ENCODE measurements at places on chromosomes 13 and 19.

GRCh38 chr19:1935484-1936208 is 5.3 kb upstream of the CSNK1G2 start:
- peak; percentile 9 for DNase-seq

DNA sequence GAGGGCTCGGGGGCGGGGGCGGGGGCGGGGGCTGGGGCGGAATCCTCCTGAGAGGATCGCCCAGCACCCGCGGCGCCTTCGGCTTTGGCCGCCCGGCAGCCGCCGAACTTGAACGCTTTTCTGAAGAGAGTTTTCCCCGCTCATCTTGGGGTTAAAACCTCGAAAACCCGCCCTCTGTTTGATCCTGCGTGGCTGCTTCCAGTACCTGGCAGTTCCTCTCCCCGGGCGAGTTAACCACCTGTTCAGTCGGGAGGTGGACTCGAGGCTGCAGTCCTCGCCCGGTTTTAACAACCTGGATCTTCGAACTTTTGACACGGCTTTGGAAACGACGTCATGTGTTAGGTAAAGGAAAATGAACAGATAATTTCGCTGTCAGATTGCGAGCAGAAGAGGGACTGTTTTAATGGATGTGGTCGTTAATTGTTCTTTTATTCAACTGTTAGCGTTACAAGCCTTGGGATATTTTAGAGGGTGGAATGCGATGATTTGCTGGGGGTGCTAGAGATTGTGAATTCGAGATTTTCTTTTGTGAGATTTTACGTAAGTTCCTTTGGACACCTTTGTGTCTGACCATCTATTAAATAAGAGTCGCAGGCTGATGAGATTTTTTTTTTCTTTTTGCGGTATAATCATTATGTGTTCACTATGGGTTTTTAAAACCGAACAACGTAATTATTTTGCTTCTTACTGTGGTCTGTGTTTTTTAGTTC is 1.0 kb downstream of the FNDC3A start:
- peak; percentile 68 for DNase-seq

- DNase-seq, result no peak
Observed at GRCh38 chr13:103884101-103884723, 818.0 kb upstream of the SLC10A2 start.

GRCh38 chr13:36430247-36431203 is 1.8 kb upstream of the CCNA1 start:
- DNase-seq, result peak; percentile 47

DNA sequence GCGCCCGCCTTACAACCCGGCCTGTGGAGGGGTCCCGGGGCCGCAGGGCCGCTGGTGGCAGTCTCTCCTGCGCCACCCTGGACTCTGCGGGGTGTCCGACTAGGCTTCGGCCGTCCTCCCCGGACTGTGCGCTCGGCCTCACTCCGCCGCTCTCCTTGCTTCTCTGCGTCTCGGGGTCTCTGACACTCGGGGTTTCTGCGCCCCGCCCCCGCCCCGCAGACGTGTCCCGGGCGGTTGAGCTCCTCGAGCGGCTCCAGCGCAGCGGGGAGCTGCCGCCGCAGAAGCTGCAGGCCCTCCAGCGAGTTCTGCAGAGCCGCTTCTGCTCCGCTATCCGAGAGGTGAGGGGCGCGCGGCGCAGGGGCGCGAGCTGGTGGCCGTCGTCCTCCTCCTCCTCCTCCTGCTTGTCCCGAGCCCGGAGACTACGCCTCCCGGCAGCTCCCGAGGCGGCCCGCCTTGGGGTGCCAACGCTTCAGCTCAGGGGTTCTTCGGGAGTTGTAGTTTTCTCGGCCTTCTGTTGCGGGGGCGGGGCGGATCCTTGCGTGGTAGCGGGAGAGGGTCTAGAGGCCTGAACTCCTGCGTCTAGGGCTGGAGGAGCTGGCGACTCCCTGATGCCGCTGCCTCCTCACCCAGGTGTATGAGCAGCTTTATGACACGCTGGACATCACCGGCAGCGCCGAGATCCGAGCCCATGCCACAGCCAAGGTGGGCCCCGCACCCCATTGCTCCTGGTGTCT is 627 bp downstream of the LIN7B start:
- no peak for DNase-seq

GRCh38 chr13:103957939-103958338 is 891.7 kb upstream of the SLC10A2 start:
- no peak for DNase-seq

GRCh38 chr13:65036999-65037398 is 2193.1 kb downstream of the PCDH9 start:
- no peak for DNase-seq

DNA sequence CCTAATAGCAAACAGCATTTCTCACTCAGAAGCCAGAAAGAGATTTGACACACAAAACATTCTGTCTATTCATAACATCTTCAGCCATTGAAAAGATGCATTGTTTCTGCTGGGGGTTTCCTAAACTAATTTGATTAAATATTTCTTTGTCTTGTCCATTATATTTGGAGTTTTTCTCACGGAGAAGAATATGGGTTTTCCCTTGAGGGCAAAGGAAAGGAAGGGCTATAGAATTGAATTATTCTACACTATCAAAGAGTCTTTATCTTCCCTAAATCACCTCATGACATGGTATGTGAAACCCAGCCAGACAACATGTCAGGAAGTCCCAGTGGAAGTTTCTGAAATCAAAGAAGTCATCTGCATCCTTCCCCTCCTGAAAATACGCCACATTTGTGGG is 186.4 kb downstream of the SHISA2 start:
- no peak for DNase-seq

- no peak for DNase-seq
Observed at GRCh38 chr19:40274585-40275544, 10.3 kb downstream of the AKT2 start.

DNA sequence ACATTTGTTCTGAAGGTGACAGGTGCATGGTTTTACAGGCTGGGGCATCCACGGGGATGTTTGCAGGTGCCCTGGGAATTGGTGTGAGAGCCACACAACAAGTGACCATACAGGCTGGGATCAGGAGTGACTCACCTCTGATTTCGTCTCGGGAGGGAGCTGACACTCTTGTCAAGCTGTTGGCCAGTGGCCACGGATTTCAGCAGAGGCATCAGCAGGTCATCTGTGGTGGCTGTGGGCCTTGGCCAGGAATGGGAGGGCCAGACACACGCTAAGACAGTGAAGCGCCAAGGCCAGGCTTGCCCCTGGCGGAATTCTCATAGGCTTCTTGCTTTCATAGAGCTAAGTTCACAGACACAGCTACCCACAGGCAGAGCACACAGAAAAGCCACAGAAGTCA is 108.6 kb downstream of the HSPH1 start:
- DNase-seq, result peak; percentile 43

DNA sequence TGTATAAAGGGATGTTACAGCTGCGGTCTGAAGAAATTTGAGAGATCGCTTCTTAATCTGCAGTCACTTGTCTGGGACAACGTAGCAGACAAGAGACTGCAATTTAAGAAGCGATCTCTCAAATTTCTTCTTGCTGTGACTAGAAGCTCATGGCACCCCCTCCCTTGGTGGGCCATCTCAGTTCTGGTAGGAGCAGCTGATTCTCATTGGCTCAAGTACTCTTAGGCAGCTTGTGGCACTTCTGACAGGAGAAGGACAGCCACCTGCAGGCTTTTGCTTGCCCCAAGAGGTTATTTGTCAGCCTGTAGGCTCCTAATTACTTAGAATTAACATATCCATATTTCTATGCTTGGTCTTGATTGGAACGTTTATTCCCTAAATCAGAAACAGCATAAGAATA is 503.0 kb downstream of the DCT start:
- DNase-seq, result no peak

GRCh38 chr19:8097681-8098567 is 45.4 kb downstream of the CCL25 start:
- no peak for DNase-seq

DNA sequence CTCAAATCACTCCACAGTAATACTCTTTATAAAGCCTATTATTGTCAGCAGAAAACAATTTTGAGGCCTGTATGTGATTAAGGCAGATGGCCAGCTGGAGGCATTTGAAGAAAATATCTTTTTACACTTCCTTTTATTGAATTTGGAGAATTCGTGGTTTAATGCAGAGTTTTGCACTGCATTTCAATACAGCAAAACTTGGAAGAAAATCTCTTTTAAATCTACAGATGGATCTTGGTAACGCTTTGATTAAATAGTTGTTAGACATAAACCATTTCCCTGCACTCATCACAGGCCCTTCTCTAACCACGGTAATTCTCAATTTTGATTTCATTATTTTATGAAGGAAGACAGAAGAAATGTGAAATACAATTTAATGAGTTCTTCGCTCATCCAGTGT is 185.7 kb downstream of the RFC3 start:
- no peak for DNase-seq

DNA sequence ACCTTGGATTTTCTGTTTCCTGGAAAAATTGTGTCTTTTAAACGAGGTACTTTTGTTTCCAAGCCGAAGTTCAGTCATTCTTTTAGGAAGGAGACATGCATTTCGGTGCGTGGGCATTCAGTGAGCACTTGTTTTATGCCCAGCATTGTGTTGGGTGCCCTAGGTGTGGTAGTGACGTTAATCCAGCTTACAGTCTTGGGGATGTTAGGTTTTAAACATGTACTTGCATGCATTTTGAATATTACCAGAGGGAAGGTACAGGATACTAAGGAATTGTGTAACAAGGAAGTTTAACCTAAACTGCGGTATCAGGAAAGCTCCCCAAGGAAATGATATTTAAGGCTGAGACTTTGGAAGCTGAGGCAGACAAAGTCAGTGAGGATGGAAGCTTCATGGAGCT is 66.3 kb downstream of the ARHGAP35 start:
- DNase-seq, result no peak

GRCh38 chr13:53622456-53622855 is 593.8 kb downstream of the OLFM4 start:
- DNase-seq, result no peak

- no peak for DNase-seq
Observed at GRCh38 chr19:52206481-52206880, 16.6 kb downstream of the PPP2R1A start.

Measured in renal cortical epithelial cell (primary cell).